ENCODE measurements at places on chromosomes 2 and 18. TPM values are rescaled to one million over a fixed set of nuclear protein-coding genes. Genes with fewer than 3 reads are reported as not detected.

The BCL2 gene
- 0.55 TPM for total RNA-seq

The PDCD1 gene
- 0.02 TPM for total RNA-seq

The ACVR1C gene
- 0.03 TPM for total RNA-seq

The NFATC1 gene
- 6.9 TPM for total RNA-seq

The EMILIN1 gene
- total RNA-seq, result 0.56 TPM

Data from A549 treated with AZD2906 at 1 μM for 4 hours (cell line).